ENCODE measurements at places on chromosomes 6 and 20.

- no peak for DNase-seq
These were observed 8.1 kb downstream of the ZNF311 start for GRCh38 chr6:28996844-28997510.

GRCh38 chr6:24472181-24472580, 17.2 kb downstream of the GPLD1 start:
- DNase-seq: no peak

DNA sequence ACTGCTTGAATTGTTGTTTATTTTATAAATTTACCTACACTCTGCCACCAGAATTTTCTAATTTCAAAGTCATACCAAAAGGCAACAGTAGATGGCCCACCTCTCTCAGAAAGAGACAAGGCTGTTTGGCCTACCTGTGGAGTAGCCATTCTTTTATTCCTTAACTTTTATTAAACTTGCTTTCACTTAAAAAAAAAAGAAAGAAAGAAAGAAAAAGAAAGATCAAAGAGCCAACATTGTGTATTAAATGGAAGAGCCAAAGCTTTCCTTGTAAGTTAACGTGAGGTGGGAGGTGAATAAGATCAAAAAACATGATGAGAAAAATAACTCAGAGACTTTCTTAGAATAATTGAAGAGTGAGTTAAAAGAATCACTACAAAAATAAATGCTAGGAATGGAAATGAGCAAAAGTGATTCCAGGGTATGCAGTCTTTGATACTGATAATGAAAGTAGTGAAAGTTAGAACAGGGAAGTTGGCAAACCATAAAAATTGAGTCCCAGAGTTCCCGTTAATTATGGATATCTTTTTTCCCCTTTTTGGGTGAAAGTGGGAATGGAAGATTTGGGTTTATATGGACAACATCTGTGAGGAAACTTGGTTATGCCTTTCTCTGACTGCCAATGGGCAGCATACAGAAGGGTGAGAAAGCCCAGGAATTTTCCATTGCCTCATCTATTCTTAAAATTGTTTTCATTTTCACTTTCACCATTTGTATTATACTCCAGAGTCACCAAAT, 35.9 kb upstream of the MYB start:
- no peak for DNase-seq

DNA sequence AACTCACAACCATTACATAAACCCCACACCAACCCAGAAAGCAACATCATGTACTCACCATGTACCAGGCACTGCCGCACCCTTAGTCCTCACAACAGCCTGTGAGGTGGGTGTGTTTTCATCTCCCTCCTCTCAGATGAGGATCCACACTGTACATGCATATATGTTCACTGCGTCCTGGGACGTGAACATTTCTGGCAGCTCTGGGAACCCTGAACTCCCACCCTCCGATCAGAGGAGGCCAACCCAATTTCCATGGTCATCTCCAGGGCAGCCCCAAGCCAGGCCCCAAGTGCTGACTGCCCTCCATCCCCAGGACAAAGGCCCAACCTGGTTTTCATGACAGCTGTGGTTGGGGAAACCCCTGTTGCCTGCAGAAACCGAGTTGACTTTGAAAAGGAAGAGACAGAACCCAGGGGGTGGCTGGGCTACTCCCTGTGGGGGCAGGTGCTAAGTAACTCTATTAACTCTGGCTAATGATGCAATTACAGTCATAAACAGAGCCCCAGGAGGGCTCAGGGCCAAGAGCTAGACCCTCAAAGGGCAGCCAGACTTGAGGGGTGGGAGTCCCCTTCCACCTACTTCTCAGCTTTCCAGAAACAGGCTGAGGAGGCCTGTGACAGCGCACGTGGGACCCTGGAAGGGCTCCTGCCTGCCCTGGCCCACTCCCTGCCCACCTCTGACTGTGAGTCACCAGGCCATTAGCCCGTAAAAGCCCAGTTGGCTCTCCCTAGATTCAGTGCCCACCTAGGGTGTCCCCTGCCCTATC, 2.6 kb downstream of the TFEB start:
- peak; percentile 40 for DNase-seq

- no peak for DNase-seq
These were observed 89.0 kb downstream of the CDS2 start for GRCh38 chr20:5215672-5216304.
